Colonic mucosa (tissue), 4 donors: ENCODE measurements at places on chromosomes 16 and 17.

- no peaks in the 10 kb centered on the region for H3K36me3 ChIP-seq
- H3K4me1 ChIP-seq, result peaks cover 5% of the 10 kb centered on the region
- H3K27ac ChIP-seq, result no peak overlapping the region
- DNase-seq, result peak; percentile 44
These were observed 19.7 kb downstream of the IGF2BP1 start for GRCh38 chr17:49016775-49017463.

- no peak overlapping the region for H3K4me3 ChIP-seq
- H3K4me1 ChIP-seq, result no peaks in the 10 kb centered on the region
- no peak overlapping the region for H3K27ac ChIP-seq
- peak; percentile 53 for DNase-seq
These were observed 14.0 kb upstream of the DPEP1 start for GRCh38 chr16:89599451-89599858.

GRCh38 chr17:35242158-35242804, 591 bp upstream of the SLFN5 start:
- no peaks in the 10 kb centered on the region for H3K27me3 ChIP-seq
- DNase-seq, result peak; percentile 73
- peak overlapping the region; percentile 92 for H3K27ac ChIP-seq
- H3K4me3 ChIP-seq, result peak overlapping the region; percentile 48
- H3K36me3 ChIP-seq, result no peaks in the 10 kb centered on the region

DNA sequence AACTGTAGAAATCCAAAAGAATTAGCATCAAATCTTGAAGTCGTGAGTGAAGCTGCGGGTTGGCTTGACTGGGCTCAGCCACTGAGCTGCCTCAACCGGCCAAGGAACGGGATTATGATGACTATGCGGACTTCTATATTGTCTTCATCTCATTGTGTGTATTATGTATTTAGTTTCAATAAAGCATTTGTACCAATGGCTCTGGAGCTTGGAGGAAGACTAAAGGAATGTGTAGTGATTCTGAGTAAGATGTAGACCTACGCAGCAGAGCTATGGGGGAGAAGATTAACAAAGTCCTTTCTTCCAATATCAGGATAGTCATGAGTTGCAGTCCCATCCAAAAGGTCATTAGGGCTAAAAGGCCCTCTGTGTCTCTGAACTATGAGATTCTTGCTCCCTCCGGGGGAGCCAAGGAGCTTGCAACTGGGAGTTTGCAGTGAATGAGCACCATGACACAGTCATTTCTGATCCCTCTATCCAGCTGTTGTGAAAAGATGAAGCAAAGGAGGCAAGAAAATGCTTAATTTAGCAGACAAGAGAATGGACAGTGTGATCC, 8.3 kb downstream of the EME1 start:
- H3K27ac ChIP-seq, result no peak overlapping the region
- H3K27me3 ChIP-seq, result no peaks in the 10 kb centered on the region

DNA sequence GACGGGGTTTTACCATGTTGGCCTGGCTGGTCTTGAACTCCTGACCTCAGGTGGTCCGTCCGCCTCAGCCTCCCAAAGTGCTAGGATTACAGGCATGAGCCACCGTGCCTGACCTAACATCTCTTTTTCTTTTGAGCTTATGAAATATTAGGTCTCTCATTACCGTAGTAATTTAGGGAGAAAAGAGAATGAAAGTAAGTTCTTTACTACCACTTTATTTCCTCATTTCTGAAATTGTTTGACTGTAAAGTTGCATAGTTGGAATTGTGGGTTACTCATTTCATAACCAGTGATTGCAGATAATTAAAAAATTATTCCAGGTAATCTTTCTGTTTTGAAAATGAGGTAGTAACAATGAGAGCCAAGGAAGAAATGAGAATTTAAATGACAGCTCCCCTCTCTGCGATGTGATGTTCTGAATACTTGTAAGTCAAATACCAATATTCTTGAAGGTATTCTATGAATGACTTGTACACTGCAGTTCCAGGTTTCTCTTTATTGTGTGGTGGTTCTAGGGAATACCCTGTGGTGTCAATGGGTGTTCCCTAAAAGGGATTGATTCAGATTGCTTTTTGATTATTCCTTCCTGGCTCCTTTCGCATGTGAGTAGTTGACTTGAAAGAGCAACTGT, 28.3 kb downstream of the MAP2K4 start:
- H3K27me3 ChIP-seq, result no peaks in the 10 kb centered on the region
- no peaks in the 10 kb centered on the region for H3K36me3 ChIP-seq
- no peak overlapping the region for H3K4me3 ChIP-seq
- no peak for DNase-seq
- H3K27ac ChIP-seq, result no peak overlapping the region

DNA sequence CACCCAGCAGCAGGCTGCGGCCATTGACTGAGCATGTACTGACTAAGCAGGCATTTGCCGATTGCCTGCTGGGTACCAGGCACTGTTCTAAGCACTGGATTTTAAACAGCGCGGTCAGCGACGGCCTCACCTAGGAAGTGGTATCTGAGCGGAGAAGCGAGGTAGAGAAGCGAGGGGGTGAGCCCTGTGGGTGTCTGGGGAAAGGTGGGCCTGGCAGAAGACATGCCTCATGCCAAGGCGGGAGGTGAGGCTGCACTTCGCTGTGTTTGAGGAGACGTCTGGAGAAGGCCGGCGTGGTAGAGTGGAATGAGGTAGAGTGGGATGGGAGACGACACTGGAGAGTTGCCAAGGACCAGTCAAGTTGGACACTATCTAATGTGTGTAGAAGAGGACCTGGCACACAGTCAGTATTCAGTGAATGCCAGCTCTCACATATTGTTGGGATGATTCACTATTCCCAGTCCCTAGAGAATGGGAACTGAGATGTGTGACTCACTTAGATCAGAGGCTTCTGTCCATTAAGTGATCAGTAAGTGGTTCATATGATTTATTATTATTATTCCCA, 14.4 kb downstream of the SYCE1L start:
- H3K27me3 ChIP-seq, result no peaks in the 10 kb centered on the region
- H3K4me1 ChIP-seq, result no peaks in the 10 kb centered on the region
- no peak overlapping the region for H3K27ac ChIP-seq
- H3K36me3 ChIP-seq, result no peaks in the 10 kb centered on the region
- H3K4me3 ChIP-seq, result no peak overlapping the region

DNA sequence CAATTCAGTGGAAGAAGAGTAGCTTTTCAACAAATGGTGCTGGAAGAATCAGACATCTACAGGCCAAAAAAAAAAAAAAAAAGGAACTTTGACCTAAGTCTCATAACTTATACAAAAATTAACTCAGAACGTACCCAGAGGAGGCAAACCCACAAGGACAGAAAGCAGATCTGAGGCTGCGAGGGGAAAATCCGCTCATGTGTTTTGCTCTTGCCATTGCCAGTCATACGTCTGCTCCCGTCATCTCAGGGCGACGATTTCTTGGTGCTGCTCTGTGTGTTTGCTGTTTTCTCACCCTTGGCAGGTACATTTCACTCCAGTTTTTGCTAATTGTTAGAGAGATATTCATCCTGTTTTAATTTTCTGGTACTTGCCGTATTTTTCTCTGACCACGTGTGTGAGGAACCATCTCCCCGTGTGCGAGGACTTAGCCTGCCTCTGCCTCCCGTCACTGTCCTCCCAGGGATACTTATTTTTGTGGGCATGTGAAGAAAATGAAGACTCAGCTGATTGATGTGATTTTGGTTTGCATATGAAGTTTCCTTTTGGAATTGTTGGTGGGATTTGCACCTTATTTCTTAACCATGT, 33.4 kb upstream of the ACSF3 start:
- H3K27ac ChIP-seq, result no peak overlapping the region
- no peak overlapping the region for H3K4me3 ChIP-seq
- no peak for DNase-seq
- no peaks in the 10 kb centered on the region for H3K4me1 ChIP-seq

- peak overlapping the region; percentile 96 for H3K27ac ChIP-seq
- peak overlapping the region; percentile 86 for H3K4me3 ChIP-seq
- H3K27me3 ChIP-seq, result no peaks in the 10 kb centered on the region
- no peaks in the 10 kb centered on the region for H3K36me3 ChIP-seq
- peak; percentile 31 for DNase-seq
- peaks cover 13% of the 10 kb centered on the region for H3K4me1 ChIP-seq
These were observed 479 bp upstream of the ZNF207 start for GRCh38 chr17:32349503-32349853.

DNA sequence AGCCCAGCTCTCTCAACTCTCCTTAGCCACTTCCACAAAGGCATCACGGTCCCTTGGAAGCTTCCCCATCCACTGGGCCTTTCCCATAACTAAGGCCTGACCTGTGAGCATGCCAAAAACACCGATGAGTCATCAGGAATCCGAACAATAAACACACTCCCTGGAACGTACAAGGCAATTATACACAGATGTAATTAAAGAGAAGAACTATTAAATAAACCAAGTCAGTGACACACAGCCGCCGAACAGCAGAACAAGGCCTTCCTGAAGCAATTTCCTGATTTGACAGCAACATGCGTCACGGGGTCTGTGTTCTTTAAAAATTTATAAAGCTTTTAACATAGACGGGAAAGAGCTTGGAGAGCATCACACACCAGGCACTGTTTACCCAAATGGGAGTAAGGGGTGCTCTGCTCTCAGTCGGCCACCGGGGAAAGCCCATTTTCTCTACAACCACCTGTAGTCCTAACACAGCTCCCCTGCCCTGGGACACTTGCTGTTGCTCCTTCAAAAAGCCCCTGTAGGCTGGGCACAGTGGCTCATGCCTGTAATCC, 29.4 kb downstream of the COG7 start:
- peak overlapping the region; percentile 89 for H3K27ac ChIP-seq
- H3K4me3 ChIP-seq, result no peak overlapping the region
- peaks cover 11% of the 10 kb centered on the region for H3K4me1 ChIP-seq
- no peaks in the 10 kb centered on the region for H3K27me3 ChIP-seq
- DNase-seq, result peak; percentile 90

DNA sequence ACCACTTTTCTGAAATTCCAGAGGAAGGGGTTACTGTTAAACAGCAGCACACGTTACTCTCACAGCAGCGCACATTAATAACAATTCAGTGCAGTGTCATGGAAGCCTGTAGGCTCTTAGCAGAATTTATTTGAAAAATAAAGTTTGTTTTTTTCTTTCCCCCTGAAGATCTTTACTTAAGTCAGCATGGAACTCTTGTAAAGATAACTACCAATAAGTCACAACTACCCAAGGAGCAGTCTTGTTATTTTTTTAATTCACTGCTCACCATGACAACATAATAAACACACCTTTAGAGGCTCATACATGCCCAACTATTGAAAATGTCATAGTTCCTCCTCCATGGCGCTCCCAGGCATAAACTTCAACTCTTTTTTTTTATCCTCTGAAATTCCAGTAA, 31.8 kb upstream of the PSMD7 start:
- no peak overlapping the region for H3K4me3 ChIP-seq
- no peaks in the 10 kb centered on the region for H3K27me3 ChIP-seq
- H3K4me1 ChIP-seq, result no peaks in the 10 kb centered on the region

DNA sequence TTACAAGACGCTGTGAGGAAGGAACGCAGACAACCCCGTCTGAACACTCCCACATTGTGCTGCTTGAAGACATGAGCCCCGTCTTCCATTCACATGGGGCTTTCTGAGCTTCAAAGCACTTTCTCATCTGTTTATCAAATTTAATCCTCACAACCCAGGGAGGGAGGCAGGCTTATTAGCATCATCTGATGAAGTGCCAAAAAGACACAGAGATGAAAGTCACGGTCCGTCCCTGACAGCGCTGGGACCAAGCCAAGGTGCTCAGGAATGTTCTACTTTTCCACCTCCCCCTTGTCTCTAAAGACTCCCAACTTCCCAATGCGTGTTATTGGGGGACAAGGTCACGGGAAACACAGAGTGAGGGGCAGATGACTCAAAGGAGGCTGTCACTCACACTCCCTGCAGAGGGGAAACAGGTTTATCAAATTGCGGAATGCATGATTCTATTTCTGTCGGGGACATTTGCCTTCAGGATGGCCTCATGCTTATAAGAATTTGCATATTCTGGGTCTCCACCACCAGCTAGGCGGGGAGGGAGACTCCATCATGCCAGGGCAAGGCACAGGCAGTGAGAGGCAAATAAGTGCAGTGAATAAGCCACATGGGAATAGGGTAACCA, 10.7 kb downstream of the XYLT1 start:
- H3K4me1 ChIP-seq, result no peaks in the 10 kb centered on the region
- no peak overlapping the region for H3K27ac ChIP-seq
- no peaks in the 10 kb centered on the region for H3K36me3 ChIP-seq
- H3K4me3 ChIP-seq, result no peak overlapping the region
- no peaks in the 10 kb centered on the region for H3K27me3 ChIP-seq
- DNase-seq, result no peak

DNA sequence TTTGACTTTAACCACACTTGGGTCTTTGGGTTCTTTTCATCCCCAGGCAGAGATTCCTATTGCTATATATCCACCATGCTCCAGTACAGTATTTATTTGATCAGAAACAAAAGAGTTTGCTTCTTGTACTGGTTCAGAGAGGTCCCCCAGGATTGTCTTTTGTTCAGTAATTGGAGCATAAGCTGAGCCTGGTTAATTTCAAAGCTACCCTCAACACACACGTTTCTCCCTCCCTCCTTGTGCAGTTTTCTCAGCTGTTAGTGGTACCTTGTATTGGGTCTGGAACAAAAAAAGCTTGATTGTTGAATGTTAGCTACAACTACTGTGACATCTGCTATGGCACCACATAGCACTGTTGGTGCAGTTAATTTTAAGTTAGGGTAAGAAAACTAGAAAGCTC, 50.0 kb downstream of the NUP93 start:
- H3K4me3 ChIP-seq, result no peak overlapping the region
- no peaks in the 10 kb centered on the region for H3K36me3 ChIP-seq
- no peaks in the 10 kb centered on the region for H3K27me3 ChIP-seq
- no peaks in the 10 kb centered on the region for H3K4me1 ChIP-seq

GRCh38 chr17:74049967-74050458, 153.5 kb upstream of the RPL38 start:
- no peaks in the 10 kb centered on the region for H3K36me3 ChIP-seq
- H3K27ac ChIP-seq, result no peak overlapping the region
- no peaks in the 10 kb centered on the region for H3K4me1 ChIP-seq
- no peak for DNase-seq

DNA sequence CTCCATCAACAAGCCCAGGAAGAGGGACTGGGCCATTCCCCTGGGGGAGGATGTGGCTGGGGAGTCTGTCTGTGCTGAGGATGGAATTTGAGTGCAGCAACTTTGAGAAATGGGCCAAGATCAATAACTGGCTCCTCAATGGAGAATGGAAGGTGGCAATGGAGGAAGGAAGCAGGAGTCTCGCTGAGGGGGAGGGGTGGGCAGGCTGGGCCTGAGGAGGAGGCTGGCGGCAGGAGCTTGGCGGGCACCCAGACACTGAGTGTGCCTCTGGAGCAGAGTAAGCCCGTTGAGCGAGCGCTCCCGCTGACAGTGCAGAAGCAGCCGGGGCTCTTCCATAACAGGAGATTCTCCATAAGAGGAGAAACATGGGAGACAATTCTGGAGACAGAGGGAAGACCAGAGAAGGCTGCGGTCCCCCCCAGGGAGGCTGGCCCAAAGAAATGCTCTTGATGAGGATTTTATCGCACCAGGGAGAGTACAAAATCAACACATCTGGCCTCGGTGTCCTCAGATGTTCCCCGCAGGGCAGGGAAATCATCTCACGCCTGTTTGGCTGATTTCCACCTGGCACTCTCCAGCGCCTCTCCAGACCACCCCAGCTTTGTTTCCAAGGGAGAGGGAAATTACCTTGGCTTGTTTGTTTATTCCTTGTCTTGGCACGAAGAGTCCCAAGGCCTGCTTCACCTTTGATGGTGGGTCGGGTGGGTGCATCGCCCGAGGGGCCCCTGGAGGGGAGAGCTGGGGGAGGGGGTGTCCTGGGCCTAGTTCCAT, 2.8 kb upstream of the MMP15 start:
- DNase-seq, result peak; percentile 77
- H3K4me3 ChIP-seq, result no peak overlapping the region
- no peaks in the 10 kb centered on the region for H3K27me3 ChIP-seq
- H3K27ac ChIP-seq, result peak overlapping the region; percentile 61

- H3K4me1 ChIP-seq, result peaks cover 4% of the 10 kb centered on the region
- no peaks in the 10 kb centered on the region for H3K36me3 ChIP-seq
- peak overlapping the region; percentile 60 for H3K27ac ChIP-seq
- no peak overlapping the region for H3K4me3 ChIP-seq
These were observed 1.1 kb upstream of the TRPV3 start for GRCh38 chr17:3558603-3559269.
